ENCODE measurements at places on chromosomes 13 and 19.
A peak's percentile ranks its signal among the peaks of the same experiment; 100 is the strongest.

DNA sequence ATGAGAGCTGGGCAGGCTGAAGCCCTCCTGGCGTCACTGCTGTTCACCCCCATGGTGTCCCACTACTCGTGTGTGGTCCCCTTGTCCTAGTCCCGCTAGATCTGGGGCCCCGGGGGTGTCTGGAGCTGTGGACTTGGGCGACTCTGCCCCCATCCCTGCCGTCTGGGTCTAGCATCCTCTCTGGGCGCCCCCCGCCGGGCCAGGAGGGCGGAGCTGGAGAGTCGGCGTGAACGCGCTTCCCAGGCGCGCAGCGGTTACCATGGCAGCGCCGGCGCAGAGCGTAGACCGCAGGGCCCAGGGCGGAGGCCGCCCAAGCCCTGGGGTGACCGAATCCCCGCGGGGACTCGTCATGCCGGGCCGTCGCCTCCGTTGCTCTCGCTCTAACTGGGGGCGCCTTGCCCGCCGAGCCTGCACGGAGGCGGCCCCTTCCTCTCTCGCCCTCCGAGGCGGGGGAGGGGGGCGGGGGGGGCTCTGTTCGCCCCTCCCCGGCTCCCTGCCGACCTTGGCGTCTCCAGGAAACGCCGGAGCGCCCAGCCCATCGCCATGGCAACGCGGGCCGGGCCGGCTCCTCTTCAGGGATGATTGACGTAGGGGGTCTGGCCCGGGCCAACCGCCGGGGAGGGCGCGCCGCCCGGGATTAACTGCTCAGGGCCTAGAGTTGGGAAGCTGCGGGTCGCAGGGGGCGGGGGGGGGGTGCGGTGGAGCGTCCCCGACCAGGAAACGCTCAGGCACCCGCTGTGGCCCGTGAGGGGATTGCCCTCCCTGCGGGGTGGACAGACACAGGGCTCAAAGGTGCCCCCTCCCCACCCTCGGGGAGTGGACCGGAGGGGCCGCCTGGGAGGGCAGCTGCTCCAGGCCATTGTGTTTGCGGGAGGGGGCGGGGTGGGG is 8.9 kb downstream of the ISYNA1 start:
- peak; percentile 79 for DNase-seq

DNA sequence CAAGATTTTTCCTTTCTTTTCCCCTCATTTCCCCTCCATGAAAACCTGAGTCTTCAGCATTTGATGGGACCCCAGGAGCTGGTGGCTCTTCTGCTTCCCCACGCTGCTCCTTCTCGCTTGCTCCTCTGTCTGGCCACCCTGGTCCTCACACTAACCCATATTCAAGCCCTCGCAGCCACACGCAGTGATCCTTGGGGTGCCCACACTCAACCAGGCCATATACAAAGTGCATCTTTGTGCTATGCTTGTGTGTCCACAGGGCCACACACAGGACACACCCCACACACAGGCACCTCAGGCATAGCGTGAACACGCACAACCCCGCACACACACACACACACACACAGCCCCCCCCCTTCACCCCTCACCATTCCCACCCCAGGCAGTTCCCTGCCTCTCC is 132.1 kb downstream of the URI1 start:
- no peak for DNase-seq

DNA sequence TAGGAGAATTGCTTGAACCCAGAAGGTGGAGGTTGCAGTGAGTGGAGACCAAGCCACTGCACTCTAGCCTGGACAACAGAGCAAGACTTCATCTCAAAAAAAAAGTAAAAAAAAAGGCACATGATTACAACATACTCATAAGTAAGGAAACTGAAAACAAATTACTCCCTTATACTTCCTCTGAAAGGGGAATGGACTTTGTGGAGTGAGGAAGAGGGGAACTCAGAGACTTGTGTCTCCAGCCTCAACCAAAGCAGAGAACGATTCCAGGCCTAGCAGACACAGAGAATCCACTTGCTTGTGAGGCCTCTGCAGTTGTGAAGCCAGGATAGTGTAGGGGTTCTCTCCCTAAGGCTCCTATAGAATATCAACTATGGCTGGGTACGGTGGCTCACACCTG is 4.3 kb upstream of the LATS2 start:
- no peak for DNase-seq

DNA sequence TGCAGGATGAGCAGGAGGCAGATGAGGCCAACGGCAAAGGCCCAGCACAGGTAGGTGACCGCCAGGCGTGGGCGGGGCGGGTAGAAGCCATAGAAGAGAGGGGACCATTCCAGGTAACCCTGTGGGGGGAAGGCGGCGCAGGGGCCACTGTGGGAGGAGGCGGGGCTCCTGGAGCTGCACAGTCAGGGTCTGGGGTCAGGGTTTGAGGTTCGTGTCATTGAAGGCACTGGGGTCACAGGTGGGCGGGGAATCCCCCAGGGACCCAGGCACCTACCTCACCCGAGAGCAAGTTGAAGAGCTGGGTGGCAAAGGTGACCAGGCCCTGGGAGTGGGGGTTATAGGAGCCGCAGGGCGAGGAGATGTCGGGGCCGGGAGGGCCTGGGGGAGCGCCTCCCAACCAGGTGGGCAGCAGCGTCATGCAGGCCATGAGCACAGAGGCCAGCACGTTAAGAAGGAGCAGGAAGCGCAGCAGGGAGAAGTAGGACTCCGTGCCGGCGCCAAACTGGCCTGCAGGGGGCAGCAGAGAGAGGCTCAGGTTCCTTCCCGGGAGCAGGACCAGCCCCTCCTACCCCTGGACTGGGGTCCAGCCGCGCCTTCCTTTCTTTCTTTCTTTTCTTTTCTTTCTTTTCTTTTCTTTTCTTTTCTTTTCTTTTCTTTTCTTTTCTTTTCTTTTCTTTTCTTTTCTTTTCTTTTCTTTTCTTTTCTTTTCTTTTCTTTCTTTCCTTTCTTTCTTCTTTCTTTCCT is 4.6 kb downstream of the TMC4 start:
- peak; percentile 62 for DNase-seq

DNA sequence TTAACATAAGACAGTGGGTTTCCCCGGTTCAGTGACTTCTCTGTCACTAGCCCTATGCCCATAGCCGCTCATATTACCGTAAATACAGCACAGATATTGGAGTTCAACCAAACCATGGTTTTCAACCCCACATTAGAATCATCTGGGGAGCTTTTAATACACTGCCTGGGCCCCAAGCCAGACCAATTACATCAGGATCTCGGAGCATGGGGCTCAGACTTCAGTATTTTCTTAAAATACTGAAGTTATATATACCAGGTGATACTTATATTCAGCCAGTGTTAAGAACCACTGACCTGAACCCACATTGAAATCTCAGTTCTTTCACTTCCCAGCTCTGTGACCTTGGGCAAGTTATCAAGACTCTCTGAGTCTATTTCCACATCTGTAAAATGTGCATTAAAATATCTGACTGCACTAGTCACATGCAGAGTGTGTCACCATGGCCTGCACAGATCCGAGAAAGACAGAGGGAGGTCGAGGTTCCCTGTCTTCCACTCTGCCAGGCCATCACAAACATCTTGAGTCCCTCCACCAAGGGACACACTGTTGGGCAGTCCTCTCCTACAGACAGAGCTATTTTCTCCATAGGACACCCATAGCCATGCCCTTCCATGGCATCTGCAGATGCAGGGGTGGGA is 32.2 kb upstream of the IPO5 start:
- no peak for DNase-seq

DNA sequence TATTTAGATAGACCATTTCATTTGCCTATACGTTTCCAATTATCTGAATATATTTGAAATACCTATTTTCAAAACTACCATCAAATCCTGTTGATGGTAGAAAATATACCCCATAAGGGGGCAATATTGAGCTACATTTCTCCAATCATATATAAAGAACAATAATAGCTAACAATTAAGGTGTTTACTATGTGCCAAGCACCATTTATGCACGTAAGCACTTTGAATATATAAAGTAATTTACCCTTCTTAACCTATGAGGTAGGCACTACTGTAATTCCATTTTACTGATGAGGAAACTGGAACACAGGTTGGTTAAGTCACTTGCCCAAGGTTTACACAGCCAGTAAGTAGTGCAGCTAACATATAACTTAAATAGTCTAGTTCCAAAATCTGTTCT is 79.2 kb downstream of the UBL3 start:
- DNase-seq = peak; percentile 7

DNA sequence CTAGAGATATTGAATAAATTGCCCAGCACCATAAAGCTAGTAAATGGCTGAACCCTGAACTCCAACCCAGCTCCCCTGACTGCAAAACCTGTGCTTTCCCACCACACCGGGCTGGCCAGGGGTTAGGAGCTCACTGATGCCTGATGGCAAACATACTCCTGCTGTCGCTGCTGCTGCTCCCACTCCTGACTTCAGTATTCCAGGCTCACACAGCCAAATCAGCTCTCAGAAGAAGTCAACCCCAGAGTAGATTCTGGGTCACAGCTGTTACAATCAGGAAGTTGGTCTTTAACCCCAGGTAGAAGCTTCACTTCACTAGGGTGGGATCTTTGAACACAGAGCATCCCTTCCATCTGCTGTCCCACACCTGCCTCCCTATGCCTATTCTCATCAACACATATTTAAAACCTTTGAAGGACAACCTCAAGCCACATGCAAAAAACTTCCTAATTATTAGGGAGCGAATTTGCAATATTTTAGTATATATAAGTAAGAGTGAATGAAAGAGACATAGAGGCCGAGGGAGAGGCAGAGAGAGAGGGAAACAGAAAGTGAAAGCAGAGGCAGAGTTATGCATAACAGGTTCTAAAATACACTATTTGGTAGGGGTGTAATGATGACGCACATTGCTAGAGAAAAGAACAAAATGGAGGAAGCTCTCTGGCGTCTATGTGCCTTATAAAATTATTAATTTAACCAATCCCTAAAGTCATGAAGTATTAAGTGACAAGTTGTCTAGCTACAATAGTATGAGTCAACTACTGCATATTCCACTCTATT is 99.4 kb upstream of the SERP2 start:
- DNase-seq = peak; percentile 8

DNA sequence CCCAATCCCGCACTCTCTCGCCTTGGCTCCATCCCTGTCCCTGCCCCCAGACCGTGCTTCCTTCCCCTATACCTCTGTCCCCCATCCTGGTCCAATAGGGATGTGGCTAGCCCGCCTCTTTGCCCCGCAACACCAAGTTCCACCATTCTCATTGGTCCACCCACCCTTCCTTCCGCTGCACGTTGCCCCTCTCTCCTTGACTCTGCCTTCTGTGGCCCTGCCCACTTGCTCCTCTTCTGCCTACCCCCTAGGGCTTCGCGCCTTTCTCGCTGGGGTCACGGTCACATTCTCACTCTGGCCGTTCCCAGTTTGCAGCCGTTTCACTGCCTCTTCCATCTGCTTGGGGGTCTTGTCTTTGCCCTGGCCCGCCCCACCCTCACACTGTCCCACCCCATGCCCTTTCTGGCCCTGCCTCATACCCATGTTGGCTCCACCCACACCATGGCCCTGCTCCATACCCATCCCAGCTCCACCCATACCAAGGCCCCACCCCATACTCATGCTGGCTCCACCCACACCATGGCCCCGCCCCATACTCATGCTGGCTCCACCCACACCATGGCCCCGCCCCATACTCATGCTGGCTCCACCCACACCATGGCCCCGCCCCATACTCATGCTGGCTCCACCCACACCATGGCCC is 4.5 kb upstream of the ARHGAP45 start:
- no peak for DNase-seq

DNA sequence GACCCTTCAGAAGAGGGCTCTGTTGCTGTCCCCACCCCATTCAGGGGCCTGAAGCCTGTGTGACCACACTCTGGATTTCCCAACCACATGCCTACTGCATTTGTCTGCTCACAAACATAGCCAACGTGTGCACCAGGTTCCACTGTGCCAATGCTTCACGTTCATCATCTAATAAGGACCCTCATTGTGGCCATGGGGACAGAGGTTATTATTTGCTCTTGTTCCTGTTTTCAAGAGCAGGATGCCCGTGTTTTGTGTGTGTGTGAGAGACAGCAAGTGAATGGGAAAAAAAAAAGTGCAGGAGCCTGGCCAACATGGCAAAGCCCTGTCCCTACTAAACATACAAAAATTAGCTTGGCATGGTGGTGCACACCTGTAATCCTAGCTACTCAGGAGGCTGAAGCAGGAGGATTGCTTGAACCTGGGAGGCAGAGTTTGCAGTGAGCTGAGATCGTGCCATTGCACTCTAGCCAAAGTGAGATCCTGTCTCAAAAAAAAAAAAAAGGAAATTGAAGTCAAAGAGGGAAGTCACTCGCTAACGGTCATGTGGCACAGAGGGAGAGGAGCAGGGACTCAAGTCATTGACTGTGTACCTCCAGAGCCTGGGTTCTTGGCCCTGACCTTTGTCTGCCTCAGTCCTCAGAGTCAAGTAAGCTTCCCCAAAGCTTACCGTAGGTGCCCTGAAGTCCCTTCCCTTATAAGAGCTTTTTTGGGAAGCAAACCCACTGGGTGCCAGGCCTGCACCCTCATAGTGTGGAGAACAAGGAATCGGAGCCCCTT is 6.9 kb downstream of the B3GNT8 start:
- no peak for DNase-seq

All from NCI-H1092 treated with DMSO at 0.1 percent for 48 hours (cell line).